CD4-positive, alpha-beta T cell treated with Interleukin-21 for 1 hour (primary cell): ENCODE measurements at places on chromosomes 1 and 21.

DNA sequence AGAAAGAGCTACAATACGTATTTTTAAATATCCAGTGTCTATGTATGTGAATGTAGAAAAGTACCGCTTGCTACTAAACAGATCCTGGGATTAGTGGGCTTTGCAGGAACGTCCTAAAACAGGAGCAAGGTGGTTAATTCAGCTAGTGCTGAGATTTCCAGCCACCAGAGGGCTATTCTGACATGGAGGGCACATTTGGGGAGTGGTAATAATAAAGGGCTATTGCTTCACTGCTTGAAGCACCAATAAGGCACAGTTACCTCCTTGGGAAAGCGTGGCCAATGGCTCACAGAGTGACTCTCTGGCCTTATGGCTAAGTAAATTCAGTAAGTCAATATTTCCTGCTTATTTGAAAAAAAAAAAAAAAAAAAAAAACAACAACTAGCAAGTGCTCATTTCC lies 152.4 kb downstream of the GABPA start:
- DNase-seq: no peak

DNA sequence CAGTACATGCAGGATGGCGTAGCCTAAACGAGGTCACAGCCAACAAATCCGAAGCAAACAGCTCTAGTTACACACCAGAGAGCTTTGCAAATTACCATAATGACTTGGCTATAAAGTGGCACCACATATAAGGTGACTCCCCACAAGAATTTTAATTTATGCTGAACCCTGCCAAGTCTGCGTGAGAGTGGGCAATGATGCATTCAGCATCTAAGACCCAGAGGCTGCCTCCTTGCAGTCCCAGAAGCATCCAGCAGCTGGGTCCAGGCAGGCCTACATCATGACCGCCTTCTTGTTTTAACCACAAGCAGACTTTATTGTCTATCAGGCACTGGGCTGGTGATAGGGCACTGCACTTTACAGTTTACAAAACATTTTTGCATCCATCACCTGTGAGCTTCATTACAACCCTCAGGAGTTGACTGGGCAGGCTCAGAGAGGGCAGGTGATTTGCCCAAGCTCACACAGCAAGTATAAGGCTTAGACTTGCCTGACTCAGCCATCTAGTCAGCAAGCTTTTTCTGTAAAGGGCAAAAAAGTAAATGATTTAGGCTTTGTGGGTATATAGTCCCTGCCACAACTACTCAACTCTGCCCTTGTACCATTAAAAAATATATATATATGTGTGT lies 134.6 kb downstream of the GLIS1 start:
- no peak for DNase-seq

- no peak for DNase-seq
Observed at GRCh38 chr1:73910466-73910865, 287.5 kb downstream of the LRRIQ3 start.

DNA sequence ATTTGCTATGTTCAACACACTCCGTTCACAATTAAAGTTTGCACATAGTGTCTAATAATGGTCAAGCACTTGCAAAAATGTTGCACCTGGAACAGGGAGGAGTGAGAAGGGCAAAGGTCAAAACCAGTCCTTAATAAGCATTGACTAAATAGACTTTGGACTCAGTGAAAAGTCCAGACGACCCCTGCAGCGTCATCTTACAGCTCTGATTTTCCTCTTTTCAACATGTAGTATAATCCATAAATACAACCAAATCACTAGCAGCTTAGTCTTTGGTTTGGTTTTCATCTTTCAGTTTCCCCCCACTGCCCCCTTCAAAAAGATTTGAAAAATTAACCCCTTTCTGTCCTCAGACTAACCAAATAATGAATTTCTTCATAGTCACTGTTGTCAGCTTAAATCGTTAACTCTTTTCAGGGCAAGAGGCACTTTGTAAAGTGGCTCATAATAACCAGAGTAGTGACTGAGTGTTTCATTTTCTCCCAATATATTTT lies 290.3 kb downstream of the PTPRC start:
- DNase-seq: no peak

DNA sequence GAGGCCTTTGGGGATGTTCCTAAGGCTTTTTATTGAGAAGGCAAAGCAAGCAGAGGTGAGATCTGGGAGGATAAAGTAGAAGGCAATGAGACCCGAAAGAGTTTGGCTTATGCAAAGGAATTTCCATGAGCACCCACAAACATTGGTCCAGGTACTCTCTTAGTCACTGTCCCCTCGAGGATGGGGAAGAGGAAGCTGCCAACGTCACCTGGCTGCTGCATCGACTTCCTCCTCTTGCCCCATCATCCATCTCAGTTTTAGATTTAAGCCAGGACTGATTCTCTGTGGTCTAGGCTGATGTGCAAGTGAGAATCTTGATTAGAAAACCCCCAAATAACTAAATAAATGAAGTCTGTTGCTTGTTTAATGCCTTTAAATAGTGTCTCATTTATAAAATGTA lies 28.7 kb downstream of the RUNX1 start:
- peak; percentile 43 for DNase-seq

DNA sequence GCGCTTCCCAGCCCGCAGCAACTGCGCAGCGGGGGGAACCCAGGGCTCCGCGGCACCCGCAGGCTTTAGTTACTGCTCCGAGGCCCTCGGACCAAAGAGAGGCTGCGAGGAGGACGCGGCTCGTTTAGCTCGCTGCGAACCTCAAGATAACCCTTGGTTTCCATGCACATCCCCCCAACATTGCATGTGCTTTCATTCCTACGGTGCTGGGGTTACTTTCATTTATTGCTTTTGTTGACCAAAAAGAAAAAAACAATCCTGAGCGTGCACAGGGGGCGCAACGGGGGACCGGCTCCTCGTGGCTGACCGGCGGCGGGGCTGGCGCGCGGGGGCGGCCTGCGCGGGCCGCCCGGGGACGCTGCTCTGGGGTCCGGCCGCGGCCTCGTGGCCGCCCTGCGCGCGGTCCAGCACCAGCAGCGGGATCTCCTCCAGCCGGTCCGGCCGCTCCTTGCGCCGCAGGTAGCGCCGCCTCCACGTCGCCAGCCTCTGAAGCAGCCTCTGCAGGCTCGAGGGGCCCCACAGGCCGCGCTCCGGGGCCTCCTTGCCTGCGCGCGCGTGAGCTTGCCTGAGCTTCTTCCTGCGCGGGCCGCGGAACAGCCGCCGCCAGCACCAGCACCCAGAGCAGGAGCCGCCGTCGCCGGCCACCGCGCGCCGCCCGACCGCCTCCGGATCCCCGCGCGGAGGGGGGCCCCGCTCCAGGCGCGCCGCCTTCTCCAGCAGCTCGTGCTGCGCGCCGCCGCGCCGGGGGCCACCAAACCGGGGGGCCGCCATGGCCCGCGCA lies 77.4 kb downstream of the DESI2 start:
- DNase-seq: peak; percentile 9

GRCh38 chr1:117094841-117095604 lies 26.5 kb downstream of the TRIM45 start:
- DNase-seq: no peak

DNA sequence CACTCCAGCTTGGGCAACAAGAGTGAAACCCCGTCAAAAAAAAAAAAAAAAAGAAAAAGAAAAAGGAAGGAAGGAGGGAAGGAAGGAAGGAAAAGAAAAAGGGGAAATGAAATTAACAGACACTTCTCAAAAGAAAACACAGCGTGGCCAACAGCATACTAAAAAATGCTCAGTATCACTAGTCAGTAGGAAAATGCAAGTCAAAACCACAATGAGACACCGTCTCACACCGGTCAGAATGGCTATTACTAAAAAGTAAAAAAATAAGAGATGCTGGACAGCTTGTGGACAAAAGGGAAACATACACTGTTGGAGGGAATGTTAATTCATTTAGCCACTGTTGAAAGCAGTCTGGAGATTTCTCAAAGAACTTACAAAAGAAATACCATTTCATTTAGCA lies 369.5 kb upstream of the BRINP3 start:
- no peak for DNase-seq

- no peak for DNase-seq
Observed at GRCh38 chr1:228005511-228006033, 1.2 kb upstream of the WNT3A start.

- DNase-seq: no peak
Observed at GRCh38 chr1:20477348-20478056, 8.5 kb downstream of the CAMK2N1 start.

GRCh38 chr1:27469334-27469733 lies 20.6 kb downstream of the WASF2 start:
- DNase-seq: no peak

GRCh38 chr1:1200876-1201810 lies 5.2 kb downstream of the TNFRSF18 start:
- peak; percentile 91 for DNase-seq

DNA sequence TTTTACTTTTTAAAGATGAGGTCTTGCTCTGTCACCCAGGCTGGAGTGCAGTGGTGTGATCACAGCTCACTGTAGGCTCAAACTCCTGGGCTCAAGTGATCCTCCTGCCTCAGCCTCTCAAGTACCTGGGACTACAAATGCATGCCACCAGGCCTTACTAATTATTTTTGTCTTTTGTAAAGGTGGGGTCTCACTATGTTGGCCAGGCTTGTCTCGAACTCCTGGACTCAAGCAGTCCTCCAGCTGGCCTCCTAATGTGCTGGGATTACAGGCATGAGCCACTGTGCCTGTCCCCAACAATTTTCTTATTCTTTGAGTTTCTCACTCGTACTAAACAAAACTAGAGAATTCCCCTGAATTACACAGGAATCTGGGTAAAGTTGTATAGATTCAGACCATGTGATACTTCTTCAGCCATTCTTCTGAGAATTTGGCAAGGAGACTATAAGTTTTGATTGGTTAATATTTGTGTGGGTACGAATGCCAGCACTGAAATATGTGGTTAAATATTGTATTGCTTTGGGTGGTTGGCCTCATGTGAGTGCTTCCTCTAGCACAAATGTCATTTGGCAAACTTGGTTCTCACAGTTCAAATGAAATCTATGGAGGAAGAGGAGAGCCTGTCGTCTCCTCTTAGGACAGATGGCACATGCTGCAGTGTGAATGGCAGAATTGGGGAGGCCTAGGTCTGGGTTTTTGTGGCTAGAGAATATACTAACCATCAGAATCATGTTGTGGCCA lies 104.9 kb downstream of the RUNX1 start:
- no peak for DNase-seq

DNA sequence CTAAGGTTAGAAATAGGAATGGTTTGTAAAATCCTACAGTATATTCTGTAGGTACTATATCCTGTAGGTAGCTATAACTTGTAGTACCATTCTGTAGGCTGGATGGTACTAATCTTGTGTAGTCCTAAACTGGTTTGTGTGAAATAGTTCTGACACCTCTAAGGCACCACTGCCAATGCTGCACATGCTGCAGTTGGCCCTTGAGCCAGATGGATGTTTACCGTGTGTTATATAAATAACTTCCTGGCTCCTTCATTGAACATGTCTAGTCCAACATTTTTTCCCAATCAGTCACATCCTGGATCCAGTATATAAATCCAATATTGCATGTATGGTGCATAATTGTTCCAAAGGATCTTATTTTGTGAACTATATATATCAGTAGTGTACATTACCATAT lies 89.5 kb upstream of the GNG4 start:
- no peak for DNase-seq

GRCh38 chr1:12407050-12407961 lies 177.5 kb downstream of the VPS13D start:
- DNase-seq: peak; percentile 51

- no peak for DNase-seq
Observed at GRCh38 chr1:110187139-110187890, 22.8 kb upstream of the KCNC4 start.

GRCh38 chr1:153631047-153632022 lies 2.5 kb upstream of the CHTOP start:
- DNase-seq: no peak

DNA sequence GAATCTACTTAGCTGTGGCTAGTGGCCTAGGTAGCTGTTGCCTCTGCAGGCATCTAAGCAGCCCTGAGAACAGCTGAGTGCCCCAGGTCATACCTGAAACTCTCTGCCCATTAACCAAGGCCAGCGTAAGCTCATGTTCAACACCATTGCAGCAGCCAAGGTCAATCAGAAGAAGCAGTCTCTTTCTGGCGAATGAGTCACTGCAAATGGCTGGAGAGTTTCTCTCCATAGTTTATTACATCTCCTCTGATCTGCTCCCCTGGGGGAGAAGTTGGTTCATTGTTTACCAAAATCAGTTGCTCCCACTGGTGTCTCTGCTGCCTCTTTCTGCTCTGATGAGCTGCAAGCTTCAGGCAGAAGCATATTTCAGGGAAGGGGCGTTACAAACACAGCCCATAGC lies 6.9 kb upstream of the BCL9 start:
- no peak for DNase-seq

DNA sequence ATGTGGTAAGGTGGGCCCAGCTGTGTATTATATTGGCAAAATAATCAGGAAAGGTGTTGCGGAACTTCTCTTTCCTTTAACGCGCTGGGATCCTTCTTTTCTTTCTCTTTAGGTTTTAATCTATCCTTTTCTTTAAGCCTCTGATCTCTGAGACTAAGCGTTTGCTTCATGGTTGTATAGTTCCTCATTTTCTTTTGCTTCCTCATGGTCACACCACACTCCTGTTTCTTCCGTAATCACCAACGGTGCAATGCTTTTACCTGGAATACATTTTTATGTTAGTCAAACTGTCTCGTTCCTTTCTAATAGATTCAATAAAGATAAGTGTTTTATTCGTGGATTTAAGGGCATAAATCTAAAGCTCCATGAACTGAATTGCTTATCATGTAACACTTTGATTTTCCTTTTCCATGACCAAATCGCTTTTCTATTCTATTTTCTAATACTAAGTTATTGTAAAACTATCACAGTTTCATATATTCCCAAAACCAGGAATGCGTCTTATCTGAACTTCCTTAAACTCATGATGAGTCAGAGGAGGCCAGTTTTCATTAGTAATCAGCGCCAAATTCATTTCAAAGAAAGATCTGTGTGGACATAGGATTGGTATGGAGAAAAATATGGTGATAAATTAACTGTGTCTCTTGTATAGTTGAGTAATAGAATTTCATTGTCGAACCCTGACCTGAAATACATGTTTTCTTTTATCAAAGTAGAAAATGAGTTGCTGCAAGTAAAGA lies 12.2 kb downstream of the SDCCAG8 start:
- no peak for DNase-seq

DNA sequence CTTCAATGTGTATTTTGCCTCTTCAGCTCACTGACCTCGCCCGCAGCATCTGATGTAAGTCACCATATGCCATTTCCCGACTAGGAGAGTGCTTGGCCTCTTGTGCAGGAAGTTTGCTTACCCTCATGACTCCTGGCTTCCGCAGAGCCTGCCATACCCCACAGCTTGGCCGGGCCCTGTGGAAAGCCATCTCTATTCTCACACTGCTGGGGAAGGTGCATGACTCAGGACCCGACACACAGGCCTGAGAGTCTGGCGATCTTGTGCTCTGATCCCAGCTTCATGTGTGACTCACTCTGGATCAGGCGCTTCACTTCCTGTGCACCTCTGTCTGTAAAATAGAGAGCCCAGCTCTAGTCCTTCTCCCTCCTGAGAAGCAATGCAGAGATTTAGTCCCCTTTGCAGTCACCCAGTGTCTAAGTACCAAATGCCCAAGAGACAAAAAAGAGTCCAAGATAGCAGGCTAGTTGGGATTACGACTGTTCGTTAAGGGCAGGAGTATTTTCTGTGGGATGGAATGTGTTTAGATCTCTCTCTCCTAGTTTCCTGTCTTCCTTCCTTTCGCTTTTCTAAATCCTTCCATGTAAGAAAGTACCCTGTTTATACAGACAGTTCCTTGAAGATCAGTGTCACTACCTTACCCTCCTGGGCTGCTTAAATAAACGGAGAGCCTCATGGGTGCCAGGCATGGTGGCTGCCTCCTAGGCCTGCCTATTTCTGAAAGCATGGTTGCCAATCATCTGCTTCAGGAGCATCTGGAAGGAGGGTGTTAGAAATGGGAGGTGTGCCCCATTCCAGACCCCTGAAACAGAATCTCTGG lies 62.8 kb upstream of the KIF26B start:
- DNase-seq: no peak
